ENCODE measurements at places on chromosomes 7 and 10.

DNA sequence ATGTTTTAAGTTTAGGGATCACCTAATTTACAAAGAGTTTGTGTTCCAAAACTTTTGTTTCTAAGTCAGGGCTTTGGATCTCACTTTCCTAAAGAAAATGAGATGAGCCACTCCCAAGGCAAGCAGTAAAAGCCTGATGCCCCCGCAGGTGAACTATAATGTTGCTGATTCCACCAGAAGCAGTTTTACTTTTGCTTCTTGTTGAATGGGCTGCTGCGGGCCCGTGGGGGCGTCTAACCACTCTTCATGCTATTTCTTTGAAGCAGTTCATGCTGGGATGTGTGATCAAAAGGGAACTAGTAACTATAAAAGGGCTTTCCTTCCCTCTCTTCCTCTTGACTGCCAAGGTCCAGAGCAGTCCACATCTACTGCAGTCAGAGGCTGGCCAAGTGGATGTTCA lies 118.7 kb upstream of the NEBL start:
- DNase-seq: no peak

GRCh38 chr7:116548506-116548905 lies 23.7 kb downstream of the CAV1 start:
- DNase-seq: no peak

GRCh38 chr7:51307651-51308210 lies 8.9 kb downstream of the COBL start:
- no peak for DNase-seq

- no peak for DNase-seq
Measured at GRCh38 chr7:1674161-1675035, 4.3 kb downstream of the ELFN1 start.

DNA sequence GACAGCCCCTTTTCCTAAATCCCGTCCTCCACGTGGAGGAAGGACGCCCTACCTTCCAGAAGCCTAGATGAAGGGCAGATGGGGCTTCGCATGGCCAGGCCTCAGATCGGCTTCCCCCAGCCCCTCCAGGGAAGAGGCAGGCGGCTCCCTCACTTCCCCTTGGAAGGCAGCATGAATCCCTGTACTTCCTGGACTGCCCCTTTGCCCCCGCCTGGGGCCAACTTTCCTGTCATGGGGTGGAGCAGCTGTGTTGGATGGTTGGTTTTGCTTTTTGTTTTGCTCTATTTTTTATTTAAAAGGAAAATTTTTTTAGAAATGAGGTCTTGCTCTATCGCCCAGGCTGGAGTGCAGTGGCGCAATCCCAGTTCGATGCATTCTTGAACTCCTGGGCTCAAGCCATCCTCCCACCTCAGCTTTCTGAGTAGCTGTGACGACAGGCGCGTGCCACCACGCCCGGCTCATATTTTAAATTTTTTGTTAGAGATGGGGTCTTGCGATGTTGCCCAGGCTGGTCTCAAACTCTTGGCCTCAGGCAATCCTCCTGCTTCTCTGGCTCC lies 27.2 kb downstream of the GTF2IRD1 start:
- DNase-seq: no peak

DNA sequence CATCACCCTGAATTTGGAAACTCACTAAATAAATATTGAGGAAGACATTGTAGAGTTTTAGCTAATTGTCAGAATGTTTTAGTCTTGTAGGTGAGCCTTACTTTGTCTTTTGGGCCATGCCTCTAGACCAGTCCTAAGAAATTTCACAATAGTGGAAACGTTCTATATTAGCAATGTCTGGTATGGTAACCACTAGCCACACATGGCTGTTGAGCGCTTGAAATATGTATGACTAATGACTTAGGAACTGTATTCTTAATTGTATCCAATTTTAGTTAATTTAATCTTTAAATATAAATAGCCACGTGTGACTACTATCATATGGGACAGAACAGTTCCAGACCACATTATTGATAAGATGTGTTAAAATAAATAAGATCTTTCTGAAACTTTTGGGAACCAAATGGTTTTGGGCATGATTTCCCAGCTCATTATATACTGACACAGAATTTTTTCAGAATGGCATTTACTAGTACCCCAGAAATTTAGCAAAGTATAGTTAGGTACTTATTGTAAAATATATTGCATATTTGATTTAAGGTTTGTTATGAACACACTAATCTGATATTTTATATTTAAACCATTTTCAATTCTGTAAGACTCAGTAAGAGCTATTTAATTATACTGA lies 95.0 kb downstream of the VPS50 start:
- DNase-seq: no peak

DNA sequence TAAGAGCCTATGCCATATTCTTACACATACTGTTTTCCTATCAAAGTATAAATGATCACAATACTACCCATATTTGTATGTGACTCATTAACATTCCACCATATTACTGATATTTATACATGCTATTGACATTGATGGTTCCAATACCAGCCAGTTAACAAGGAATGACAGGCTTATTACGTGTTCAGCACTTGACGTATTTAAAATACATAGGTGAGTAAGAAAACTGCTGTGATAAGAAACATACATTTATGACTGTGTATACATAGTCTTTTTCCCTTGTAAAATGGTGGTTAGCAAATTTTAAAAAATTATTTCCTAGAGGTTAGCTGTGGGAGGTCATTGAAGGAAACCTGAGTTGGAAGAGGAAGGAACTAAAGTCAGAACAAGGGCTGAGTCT lies 81.1 kb upstream of the NEUROD6 start:
- no peak for DNase-seq

DNA sequence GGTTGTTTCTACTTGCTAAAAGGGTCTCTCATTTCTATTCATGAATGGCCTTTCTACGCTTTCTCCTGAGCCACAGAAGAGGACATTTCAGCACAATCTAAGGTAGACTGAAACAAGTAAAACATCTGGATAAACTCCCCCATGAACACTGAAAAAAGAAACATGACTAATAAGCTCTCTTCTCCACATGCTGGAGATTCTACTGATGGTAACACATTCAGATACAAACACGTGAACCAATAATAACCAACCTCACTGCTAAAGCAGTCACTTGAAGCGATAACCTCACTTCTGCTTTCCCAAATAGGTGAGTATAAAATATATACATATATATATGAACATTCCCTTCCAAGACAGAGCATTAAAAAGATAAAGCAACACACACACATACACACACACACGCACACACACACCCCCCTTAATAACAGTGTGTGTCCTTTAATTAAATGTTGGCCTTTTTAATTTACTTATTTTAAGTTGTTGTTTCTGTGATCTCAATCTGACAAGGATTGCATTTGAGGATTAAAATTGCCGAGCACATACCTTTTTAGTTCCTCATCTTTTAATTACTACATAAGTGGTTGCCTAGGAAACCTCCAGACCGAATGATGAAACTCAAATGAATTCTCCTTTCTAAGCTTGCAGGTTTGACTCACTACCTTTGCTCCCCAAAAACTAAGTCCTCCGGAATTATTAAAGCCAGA lies 292.4 kb upstream of the KLF14 start:
- DNase-seq: no peak

- DNase-seq: no peak
Measured at GRCh38 chr7:101612885-101613515, 16.1 kb downstream of the MYL10 start.

DNA sequence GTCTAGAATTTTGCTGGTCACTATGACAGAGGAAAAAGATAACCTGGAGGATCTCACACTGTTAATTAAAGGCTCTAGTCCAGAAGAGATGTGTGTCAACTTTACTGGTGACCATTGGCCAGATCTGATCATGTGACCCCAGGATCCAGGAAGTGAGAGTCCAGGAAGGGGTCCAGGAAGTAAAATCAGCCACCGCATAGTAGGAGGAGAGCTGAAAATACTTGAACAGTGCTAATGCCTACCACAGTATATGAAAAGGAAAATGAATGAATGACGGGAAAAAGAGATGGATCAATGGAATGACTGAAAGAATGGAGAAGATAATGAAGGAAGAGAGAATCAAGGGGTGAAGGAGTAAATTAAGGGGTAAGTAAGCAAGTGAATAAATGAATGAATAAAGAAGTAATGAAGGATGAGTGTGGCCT lies 415.3 kb downstream of the RPS24 start:
- no peak for DNase-seq

DNA sequence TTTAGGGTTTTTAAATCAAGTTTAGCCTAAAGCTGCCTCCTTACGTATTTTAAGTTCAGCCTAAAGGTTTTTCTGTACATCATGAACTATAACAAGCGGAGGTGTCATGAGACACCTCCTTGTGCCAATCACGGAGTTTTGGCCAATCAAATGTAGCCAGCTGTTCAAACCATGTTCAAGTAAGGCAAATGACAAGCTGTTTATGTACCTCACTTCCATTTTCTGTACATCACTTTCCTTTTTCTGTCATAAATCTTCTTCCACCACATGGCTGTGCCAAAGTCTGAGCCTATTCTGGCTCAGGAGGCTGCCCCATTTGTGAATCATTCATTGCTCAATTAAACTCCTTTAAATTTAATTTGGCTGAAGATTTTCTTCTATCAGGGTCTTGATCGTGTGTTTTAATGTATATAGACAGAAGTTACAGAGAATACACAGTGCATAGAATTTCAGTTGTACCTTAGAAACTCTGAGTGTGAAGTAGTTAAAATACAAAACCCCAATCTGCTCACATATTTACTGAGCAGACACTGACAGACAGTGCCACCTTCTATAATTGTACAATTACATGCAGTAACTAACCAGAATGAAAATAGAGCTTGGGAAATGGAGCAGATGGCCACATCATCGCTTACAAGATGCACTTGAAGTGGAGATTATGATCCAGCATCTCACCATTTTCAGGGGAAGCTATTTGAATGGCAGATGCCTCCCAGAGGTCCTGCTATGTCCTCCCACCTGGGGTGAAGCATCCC lies 76.9 kb upstream of the LANCL2 start:
- DNase-seq: no peak

DNA sequence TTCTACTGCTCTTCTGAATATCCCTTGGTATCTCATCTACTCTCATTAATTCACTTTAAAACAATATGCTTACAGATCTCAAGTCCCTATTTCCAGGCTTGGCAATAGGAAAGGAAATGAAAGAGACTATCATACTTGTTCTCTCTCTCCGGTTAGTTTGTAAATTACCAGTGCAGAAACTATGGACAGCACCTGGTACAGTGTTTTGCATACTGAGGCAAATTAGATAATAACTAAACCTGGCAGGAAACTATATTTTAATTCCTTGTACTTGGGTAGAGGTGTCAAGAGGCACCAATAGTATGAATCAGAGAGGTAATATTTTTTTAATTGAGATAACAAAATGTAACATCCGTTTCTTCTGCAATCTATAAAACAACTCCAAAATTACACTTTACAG lies 97.7 kb upstream of the TMEM196 start:
- no peak for DNase-seq

DNA sequence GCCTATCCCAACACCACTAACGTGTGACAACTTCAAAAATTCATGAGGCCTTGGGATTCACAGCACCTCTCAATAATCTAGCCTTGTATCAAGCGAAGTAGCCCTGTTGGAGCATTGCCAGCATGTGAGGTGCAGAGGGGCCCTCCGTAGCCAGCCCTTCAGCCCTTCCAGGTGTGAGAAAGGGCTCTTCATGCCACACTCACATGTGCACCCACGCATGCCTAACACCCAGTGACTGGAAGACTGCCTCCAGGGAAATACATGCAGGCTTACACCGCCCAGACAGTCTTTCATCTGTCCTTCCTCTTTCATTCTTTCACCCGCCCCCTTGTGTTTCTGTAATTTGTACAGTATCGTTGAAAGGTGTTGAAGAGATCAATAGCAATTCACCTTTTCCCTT lies 26.1 kb downstream of the LRRC4 start:
- DNase-seq: no peak

- DNase-seq: no peak
Measured at GRCh38 chr7:133431134-133431724, 178.4 kb downstream of the EXOC4 start.

- DNase-seq: peak; percentile 68
Measured at GRCh38 chr10:51894771-51895578, 195.6 kb upstream of the CSTF2T start.

- no peak for DNase-seq
Measured at GRCh38 chr10:127556916-127557315, 7.8 kb downstream of the NPS start.

DNA sequence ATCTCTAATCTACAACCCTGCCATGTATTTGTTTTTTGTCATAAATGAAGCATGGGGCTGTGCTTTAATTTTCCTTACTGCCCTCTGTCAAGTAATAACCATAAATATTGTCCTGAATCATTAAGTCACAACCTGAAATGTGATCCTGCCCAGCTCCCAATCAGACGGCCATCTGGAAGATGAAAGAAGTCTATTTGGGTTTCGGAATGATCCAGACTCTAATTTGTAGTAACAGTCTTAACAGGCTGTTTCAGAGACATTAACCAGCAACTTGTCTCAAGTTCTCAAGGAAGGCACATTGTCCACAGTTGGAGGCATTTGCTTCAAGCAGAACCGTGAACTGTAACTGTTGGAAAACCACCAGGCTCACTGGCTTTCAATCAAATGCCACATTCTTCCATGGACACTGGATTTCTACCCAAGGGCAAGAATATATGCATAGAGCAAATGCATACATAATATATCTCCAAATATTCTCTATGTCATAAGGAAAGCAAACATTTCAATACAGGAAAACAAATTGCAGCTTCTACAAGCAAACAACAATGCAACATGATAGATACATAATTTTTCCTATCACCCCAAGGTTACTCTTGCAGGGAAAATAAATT lies 405.2 kb upstream of the NPVF start:
- DNase-seq: no peak

GRCh38 chr10:100983868-100984671 lies 3.2 kb downstream of the MRPL43 start:
- DNase-seq: no peak

DNA sequence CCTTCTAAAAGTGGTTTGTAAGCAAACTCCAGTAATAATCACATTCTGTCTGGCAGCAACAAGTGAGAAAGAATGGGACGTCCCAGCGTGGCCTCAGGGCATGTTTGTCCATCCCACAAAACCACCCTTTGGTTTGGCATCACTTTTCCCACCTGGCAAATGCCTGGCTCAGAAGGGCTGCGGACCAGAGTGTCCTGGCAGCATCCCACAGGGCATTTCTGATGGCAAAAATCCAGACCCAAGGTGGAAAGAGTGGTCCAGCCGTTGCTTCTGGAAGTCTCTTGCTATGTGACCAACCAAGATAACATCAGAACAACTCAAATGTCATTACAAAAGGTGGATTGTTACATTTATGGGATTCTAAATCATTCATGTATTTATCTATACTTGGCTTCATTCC lies 174.4 kb downstream of the CREB5 start:
- no peak for DNase-seq

- no peak for DNase-seq
Measured at GRCh38 chr10:50347394-50347802, 96.1 kb upstream of the ASAH2 start.

- DNase-seq: no peak
Measured at GRCh38 chr7:15885678-15886077, 199.2 kb upstream of the MEOX2 start.
